Bronchial epithelial cell (primary cell): ENCODE measurements at places on chromosomes 12 and 14. TPM values are rescaled to one million over a fixed set of nuclear protein-coding genes. Genes with fewer than 3 reads are reported as not detected.

NPFF gene
- not detected in 2 replicates for total RNA-seq

CFAP251 gene
- 13.7 and 13.8 TPM in 2 replicates for total RNA-seq

DDHD1 gene
- 5.3 and 6.8 TPM in 2 replicates for total RNA-seq

WSCD2 gene
- not detected in 2 replicates for total RNA-seq
